ENCODE measurements at places on chromosomes 3 and 15.

- DNase-seq: no peak
These were observed 287.6 kb upstream of the C2CD4B start for GRCh38 chr15:62452667-62453066.

GRCh38 chr3:124033360-124034015 lies 41.6 kb upstream of the ROPN1 start:
- no peak for DNase-seq

- no peak for DNase-seq
These were observed 28.5 kb upstream of the RPL39L start for GRCh38 chr3:187167777-187168176.

- DNase-seq: no peak
These were observed 871 bp downstream of the MAP1A start for GRCh38 chr15:43518197-43518761.

DNA sequence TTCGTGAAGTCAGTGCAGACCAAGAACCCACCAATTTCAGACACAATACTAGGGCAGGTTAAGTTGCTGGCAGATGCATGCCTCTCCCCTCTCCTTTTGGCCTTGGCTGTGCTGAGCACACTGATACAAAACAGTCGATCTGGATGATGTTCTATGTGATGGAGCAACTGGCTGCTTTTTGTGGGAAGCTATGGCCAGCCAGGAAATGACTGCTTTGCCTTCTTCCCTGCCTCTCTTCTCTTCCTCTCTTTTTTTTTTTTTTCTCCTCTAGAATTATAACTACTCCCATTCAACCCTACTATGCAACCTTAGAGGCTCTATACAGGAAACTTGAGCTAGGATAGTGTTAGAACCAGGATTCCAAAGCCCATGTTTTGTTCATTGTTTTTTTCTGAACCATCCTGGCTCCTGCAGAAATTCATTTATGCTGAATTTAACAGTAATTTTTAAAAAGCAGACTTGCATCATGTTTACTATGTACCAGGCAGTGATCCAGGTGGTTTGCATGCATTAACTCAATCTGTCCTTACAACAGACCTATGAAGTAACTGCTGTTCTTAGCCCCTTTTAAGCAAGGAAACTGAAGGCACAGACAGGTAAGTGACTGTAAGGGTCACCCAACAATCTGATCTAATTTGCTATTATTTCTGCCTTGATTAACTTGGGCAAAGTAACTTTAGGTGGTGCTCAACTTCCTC lies 62.9 kb downstream of the PLD1 start:
- DNase-seq: no peak

GRCh38 chr3:53740956-53741355 lies 105.3 kb downstream of the CHDH start:
- no peak for DNase-seq

DNA sequence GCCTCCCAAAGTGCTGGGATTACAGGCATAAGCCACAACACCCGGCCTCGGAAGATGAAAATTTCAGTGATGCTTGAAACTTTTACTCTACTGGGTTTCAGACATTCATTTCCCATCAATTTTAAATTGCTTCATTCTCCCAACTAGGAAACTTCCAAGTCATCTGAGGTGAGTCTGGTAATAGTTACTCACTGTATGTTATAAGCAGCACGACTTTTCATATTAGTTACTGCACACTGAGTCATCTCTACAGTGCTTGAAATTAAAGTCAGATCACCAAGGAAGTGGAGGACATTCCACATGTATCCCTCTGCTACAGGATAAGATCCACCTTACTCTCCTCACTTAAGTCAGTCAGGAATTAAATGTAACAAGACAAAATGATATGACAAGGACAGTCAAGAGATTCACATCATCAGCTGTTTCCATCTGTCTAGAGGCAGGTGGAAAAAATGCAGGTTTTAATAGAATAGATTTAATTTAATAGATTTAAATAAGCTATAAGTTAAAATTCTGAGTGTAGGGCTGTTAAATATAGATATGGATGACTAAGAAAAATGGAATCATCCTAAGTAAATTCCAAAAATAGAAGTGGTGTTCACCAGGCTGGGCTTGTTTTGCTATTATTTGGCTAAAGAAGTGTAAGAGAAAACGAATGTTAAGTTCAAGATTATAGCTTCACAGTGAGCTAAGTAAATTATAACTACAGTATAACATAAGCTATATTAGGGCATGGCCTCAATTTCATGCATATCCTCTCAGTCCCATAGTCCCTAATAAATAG lies 104.4 kb downstream of the TMCO5A start:
- DNase-seq: no peak

DNA sequence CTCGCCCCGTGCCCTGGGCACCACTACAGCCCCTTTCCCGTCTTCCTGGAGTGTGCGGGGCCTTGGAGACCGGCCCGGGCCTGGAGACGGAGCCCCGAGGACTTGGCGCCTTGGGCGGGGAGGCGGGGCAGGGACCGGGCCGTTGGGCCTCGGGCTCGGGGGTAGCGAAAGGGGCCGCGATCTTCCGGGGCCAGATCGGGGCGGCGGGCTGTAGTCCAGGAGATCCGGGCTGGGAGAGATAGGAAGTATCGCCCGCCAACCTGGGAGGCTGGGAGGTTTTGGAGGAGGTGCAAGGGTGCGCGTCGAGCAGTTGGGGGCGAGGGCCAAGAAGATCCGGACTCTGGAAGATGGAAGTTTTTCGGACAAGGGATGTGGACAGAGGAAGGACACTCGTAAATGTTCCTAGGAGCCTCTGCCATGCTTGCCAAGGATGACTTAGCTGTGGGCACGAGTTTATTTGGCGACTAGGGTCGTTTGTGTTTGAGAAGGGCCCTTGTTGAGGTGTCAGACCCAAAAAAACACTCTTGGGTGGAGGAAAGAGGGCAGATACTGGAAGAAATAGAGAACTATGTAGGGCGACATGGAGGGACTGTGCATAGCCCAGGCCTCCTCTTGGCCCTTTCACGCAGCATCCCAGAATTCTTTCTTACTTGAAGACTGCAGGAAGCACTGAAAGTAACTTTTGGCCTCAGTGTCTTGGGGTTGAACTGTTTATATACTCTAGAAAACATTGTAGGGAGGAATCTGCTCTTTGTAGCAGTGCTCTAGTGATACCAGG lies 712 bp downstream of the RTF1 start:
- no peak for DNase-seq

- no peak for DNase-seq
These were observed 65.6 kb upstream of the NEDD4 start for GRCh38 chr15:56058986-56059385.

DNA sequence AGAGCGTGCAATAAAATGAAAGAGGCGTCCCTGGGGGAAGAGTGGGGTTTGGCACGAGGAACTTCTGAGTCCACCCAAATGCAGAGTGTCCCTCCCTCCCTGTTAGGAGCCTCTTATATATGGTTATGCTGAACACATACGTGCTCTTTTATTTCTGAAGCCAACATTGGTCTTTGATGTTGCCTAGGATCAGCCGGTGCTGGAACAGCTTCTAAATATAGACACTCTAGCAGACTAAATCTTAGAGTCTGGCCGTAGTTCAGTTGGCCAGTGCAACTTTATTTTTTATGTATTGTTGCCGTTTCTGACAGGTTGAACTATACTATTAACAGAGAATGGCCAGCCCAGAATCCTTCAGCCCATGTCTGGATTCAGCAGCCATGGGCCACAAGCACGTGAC lies 128.7 kb downstream of the GHSR start:
- no peak for DNase-seq

- DNase-seq: no peak
These were observed 36.3 kb downstream of the LRIG1 start for GRCh38 chr3:66464512-66464894.

GRCh38 chr3:156010829-156011228 lies 109.5 kb upstream of the KCNAB1 start:
- no peak for DNase-seq

GRCh38 chr3:46096336-46096735 lies 69.1 kb upstream of the XCR1 start:
- DNase-seq: no peak
